ENCODE measurements at places on chromosomes 16 and 17.

DNA sequence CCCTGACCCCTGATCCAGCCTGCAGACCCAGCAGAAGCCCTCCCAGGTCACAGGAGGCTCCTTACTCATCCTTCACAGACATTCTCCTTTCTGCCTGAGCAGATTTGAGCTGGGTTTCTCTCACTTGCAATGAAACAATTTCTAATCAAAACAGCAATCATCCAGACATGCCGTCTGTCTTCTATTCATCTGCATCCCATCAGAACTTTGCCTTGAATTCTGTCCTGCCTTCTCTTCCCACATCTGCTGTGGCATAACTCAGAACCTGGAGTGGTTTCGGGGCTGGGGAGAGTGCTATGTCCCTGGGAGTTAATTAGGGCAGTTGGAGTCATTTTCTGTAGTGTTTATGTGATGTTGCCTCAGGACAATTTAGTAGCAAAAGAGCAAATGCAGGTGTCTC, 278.6 kb downstream of the CBLN1 start:
- no peak for DNase-seq

DNA sequence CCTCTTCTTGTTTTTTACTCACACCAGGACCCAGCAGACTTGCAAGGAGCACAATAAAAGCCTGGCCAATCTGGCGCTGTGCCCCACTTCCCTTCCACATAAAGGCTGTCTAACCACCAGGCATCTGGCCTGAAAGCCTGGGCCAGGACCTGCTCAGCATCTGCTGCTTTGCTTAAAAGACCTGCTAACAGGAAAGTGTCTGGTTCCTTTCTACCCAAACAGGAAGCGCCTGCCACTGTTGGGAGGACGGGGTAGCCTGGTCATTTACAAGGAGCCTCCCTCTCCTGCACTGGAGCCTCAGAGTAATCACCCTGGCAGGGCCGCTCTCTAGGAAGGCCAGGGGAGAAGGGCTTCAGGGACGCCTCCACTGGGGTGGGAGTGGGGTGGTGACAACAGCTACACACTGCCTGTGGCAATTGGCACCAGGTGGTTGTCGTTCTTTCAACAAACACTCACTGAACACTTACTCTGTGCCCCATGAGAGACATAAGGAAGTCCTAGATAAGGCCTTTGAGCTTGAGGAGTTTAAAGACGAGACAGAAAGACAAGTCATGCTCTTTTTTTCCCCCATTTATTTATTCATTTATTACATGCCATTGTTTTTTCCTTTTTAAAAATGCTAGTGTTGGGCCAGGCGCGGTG, 6.3 kb upstream of the MMP28 start:
- no peak for DNase-seq

GRCh38 chr17:82458885-82459424, 414 bp downstream of the NARF start:
- DNase-seq: no peak

DNA sequence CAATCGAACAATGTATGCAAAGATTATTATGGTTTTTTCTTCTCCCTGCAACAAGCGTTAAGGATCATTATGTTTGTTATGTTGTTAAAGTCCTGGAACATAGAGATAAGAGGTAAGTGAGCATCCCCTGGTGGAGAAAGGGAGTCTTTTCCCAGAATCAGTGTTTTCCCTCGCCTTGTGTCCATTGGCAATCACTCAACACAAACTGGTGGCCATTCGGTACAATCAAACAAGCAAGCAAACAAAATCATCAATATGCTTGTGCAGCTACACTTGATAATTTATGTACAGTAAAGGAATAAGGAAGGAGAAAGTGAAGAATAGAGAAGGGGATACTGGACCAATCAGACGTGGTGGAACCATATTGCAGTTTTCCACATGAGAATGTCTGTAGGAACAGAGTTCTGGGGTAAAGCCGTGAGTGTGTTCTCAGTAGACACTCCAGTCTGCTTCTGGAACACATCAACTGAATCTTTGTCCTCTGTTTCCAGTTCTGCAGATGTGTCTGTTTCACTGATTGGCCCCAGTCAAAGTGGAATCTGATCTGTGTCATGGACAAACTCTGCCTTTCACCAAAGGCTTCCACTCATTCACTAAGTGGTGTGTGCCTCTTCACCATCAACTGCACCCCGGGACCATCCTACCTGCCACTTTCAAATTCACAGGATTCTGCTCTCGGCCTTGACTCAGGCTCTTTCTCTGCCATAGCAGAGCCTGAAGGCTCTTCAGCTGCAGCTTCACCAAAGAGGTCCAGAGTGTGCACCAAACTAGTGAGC, 169.5 kb downstream of the AHSP start:
- DNase-seq: no peak

GRCh38 chr16:10852286-10852685, 24.7 kb upstream of the CIITA start:
- no peak for DNase-seq

DNA sequence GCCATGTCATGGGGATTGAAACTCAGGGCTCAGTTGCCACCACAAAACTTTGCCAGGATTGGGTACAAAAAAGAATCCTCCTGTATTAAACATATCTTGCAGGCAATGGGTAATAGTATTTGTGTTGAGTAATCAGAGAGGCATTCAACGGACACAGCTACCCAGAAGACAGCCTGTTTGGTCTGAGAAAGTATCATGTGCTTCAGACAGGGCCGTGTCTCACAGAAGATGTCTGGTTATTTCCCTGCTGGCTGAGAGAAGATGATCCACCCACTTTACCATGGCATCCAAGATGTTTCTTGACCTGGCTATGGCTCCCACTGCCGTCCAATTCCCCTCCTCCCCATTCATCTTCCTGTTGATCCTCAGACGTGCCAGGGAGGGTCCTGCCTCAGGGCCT, 304.3 kb upstream of the XYLT1 start:
- no peak for DNase-seq

DNA sequence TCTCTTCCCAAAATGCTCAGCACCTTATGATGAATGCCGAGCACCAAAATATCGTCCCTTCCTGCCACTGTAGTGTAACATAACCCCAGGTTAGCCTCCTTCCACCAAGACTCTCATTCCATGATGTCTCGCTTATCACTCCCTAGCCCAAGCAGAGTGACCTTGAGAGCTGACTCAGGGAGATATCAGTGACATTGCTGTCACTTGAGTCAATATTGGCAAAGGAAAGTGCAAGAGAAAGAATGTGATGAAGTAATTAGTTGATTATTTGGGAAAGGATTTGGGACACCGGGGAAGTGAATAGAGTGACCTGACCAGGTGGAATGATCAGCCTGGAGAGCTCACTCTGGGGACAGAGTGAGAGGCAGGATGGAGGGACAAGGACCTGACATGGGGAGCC, 2.6 kb upstream of the ANKFN1 start:
- DNase-seq: no peak

DNA sequence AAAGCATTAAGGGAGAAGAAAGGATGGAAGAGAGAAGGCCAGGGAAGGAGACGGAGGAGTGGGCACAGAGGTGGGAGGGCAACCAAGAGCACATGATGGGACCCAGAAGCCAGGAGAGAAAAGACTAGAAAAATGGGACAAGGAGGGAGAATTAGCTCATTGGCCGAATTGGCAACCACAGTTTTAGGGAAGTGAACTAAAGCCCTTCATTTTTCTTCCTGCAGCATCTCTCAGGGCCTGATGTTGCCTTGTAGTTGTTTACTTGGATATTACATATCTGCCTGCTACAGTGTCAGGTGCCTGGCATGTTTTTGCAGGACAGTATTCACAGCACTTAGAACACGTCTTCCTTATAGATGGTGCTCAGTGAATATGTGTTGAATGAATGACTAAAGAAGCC, 19.0 kb downstream of the EMP2 start:
- no peak for DNase-seq

- DNase-seq: no peak
Measured at GRCh38 chr17:80068301-80069222, 32.1 kb downstream of the CCDC40 start.
